ENCODE measurements at places on chromosomes 6 and 20.
A peak's percentile ranks its signal among the peaks of the same experiment; 100 is the strongest.

DNA sequence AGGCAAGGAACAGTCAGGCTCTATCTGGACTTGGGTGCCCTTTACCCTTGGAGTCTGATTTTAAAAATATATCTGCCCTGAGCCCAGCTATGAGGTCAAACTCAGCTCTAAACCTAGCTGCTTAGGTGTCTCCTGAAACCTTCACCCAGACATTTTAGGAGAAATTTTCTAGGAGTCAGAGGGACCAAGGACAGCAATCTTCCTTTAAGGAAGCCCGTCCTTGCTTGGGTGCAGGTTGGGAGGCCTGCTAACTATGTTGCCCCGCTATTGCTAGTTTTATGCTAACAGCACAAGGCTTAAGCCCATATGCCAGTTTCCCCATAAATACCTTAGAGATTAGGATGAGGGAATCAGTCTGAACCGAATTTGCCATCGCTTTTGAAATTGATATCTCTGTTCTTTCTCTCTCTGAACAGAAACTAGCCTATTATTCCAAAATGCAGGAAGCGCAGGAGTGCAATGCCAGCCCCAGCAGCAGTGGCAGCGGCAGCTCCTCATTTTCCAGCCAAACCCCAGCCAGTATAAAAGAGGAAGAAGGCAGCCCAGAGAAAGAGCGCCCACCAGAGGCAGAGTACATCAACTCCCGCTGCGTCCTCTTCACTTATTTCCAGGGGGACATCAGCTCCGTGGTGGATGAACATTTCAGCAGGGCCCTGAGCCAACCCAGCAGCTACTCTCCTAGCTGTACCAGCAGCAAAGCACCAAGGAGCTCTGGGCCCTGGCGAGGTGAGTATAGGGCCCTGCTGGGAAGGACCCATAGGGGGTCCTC is 2.6 kb downstream of the VGLL2 start:
- no peak for DNase-seq

- no peak for DNase-seq
These were observed 55.4 kb downstream of the ZBTB2 start for GRCh38 chr6:151335930-151336329.

DNA sequence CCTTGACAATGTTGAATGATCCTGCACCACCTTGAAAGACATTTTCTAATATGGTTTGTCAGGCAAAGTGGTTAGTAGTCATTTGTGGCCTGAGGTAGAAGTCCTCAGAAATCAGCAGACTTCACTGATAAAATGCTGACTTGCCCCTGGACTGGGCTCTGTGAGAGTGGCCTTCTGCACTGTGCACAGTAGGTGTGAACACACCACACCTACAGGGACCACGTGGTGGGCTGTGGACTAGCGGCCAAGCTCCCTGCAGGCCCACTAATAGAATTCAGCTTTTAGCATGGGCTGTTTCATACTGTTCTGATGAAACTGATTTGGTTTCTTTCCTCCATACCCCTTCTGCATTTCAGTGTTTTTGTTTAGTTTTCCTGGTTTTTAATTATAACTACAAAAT is 7.3 kb downstream of the BPHL start:
- no peak for DNase-seq

DNA sequence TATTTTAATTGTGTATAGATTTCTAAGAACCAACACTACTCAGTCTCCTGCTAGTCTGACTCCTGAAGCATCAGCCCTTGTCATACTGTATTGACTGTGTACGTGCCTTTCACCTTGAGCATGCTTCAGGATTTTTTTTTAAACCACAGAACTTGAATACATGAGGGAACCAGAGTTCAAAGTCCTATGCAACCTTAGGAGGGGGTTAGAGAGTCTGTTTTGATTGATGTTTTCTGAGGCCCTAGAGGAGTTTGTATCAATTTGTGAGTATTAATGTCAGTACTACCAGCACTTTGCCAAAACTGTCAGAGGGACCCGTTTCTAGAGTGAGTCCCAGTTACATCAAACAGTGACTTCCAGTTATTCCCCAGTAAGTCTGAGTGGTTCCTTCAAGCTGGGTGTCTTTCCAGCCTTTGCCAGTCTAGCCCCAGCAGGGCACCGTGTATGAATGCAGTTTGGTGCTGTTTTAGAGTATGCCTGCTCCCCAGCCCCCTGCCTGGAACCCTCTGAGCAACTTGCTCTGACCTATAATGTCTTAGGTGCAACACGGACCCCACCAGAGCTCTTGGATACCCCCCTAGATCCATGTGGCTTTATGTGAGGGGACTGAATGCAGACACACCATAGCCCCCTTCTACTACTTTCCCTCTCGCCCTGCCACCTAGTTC is 8.5 kb downstream of the TP53INP2 start:
- DNase-seq = no peak

GRCh38 chr20:11797156-11797555 is 120.5 kb upstream of the BTBD3 start:
- no peak for DNase-seq

- no peak for DNase-seq
These were observed 68.5 kb upstream of the ARMC2 start for GRCh38 chr6:108779536-108780275.

DNA sequence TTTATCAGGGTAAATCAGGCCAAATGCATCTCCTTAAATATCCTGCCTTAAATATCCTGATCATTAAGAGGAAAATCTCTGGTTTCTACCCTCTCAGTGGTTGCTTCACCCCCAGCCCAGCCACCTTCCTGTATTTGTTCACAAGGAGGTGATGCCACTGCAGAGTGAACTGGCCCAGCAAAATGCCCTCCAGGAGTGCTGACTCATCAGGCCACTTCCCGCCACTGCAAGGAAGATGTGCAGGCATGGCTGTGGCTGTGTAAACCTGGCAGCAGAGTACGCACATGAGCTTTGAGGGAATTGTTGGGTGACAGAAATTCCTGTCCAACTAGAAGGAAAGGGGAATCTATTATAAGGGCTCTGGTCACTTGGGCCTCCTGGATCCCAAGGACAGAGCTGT is 13.8 kb downstream of the NQO2 start:
- no peak for DNase-seq

DNA sequence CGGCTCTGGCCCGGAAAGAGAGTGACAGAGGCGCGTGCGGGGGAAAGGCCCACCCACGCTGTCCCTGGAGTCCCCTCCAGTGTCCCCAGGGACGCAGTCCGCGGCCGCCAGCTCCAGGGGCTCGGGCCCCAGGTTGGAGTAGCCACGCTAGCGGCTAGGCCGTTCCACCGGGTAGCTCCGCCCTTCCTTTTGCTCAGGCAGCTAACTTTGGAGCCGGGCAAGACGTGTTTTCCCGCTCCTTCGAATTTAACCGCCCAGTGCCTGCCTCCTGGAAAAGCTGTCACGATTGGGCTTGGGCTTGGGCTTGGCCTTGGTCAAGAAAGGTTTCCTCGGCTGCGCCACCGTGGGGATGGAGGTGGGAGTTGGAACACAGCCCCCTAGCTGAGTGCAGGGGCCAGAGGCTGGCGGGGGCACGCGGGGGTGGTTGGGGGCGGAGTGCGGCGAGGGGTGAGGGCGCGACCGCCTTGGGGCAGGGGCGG is 4.7 kb downstream of the LINC00237 start:
- DNase-seq = no peak

- DNase-seq = no peak
These were observed 187.8 kb downstream of the KIF16B start for GRCh38 chr20:16385462-16385861.

- peak; percentile 15 for DNase-seq
These were observed 36.6 kb downstream of the MTRES1 start for GRCh38 chr6:107064579-107065065.

GRCh38 chr20:38222231-38222922 is 38.2 kb downstream of the KIAA1755 start:
- DNase-seq = no peak

DNA sequence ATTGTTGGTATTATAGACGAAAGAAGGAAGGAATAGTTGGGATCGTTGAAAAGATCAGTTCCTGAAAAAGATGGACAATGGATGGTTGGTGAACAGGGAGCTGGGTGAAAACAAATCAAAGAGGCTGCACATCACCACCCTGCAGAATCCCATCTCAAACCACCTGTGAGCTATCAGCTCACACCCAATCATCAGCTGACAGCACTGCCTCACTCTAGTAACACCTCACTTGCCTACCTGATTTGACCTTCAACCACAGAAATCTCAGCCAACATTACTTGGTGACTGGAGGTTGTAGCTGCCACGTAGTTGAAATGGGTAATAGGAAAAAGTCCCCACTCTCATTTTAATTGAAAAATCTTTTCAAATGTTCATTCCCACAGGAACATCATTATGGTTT is 101.8 kb upstream of the DST start:
- no peak for DNase-seq

- no peak for DNase-seq
These were observed 26.4 kb downstream of the ARMC2 start for GRCh38 chr6:108874470-108875160.

GRCh38 chr20:58017231-58017969 is 211.1 kb downstream of the ANKRD60 start:
- no peak for DNase-seq

GRCh38 chr6:30178837-30179236 is 15.5 kb downstream of the TRIM15 start:
- no peak for DNase-seq

- no peak for DNase-seq
These were observed 7.7 kb downstream of the PHIP start for GRCh38 chr6:79070206-79070825.

- DNase-seq = peak; percentile 76
These were observed at the start of gene SCGN for GRCh38 chr6:25652007-25652515. SCGN (plus strand) TSS chr6:25652215; CDS start chr6:25652404, 189 bp downstream.

DNA sequence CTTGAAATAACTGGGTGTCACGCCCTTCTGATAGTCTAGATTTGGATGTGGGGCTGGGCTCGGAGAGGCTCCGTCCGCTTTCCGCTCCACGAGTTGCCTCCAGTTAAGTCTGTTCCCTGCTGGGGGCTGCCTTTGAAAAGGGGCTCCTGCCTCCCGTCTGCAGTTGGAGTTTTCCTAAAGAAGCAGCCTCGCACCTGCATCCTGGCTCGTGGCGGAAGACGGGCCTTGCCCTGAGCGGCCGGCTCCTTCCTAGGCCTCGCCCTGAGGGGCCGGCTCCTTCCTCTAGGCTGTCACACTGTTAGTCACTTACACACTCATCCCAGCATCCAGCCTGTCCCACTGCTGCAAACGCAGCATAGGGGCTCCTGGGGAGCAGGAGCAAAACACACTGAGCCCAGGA is 74.4 kb downstream of the SMOC2 start:
- no peak for DNase-seq

- DNase-seq = no peak
These were observed 102.8 kb downstream of the FYN start for GRCh38 chr6:111770263-111771093.

DNA sequence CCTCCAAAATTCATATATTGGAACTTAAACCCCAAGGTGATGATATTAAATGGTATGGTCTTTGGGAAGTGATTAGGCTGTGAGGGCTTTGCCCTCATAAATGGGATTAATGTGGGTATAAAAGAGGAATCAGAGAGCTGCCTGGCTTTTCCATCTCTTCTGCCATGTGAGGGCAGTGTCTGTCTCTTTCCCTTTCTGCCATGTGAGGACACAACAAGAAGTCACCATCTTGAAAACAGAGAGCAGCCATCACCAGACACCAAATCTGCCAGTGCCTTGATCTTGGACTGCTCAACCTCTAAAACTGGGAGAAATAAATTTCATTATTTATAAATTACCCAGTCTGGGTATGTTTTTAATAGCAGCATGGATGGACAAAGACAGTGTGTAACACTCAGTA is 263.0 kb downstream of the PAX1 start:
- no peak for DNase-seq

- no peak for DNase-seq
These were observed 7.2 kb downstream of the FAM120B start for GRCh38 chr6:170313716-170314295.

DNA sequence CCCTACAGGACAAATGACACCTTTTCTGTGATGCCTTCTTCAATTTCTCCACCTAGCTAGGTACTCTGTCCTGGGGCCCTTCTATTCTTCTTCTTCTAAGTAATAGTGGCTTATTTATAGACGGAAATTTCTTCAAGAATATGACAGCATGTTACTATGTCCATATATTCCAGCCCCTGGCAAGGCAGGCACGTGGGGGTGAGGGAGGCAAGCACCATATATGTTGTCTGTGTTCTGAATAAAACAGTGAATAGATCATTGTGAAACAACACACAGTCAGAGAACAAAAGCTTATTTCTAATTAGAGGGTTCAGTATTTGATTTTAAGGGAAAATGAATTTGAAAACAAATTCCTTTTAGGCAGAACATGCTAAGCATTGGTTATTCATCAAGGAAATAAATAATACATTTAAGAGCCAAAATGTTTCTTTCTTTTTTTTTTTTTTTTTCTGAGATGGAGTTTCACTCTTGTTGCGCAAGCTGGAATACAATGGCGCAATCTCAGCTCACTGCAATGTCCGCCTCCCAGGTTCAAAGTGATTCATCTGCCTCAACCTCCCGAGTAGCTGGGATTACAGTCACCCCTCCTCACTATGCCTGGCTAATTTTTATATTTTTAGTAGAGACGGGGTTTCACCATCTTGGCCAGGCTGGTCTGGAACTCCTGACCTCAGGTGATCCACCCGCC is 6.2 kb downstream of the HEBP2 start:
- no peak for DNase-seq

- no peak for DNase-seq
These were observed 385.6 kb downstream of the CDKAL1 start for GRCh38 chr6:20919677-20920385.

DNA sequence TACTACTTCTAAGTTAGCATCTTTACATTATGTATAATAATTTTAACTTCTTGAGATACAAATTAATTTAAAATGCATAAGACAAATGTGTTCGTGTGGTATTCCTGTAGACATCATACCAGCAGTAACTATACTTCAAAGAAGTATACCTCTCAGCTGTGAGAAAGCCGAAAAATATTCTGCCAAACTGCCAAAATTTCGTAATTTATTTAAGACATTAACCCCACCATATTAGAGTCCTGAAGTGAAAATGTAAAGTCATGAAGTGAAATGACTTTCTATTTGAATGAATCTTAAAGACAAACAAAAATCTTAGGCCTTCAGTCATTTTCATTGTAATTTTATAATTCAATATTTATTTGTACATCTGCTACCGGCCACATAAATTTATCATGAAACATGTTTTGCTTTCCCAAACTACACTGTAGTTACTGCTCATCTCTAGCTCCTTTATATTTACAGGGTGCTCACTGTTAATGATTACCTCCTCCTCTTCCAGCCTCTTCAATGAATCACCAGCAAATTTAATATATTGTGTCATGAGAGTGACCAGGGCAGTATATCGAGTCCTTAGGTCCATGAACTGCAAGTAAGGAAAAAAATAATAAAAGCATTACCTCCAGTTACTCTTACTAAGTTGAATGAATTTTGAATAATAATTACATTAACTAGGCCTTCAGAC is 18.5 kb downstream of the DST start:
- no peak for DNase-seq

GRCh38 chr6:166691199-166691598 is 64.1 kb upstream of the RPS6KA2 start:
- no peak for DNase-seq

Data from muscle of arm (tissue), 14 donors.